ENCODE measurements at places on chromosomes 7 and 10.
A peak's percentile ranks its signal among the peaks of the same experiment; 100 is the strongest.

GRCh38 chr7:95238252-95238943, 85.9 kb downstream of the PON1 start:
- DNase-seq = no peak

DNA sequence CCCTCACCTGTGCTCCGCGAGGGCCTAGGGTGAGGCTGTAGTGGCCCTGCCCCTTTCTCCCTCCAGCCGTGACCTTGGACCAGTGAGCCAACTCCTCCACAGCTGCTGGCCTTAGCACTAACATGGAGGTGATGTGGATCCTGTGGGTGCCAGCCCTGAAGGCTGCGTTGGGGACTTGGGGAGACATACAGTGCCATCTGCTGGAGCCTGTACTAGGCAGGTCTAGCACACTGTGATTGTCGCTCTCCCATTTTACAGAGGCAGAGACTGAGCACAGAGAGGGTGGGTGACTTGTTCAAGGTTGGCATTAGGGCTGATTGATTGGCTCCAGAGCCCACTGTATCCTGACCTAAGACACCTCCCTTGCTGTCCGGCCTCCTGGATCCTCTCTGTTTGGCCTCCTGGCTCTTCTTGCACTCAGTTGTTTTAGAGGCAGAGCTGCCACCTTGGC, 37.6 kb downstream of the PRF1 start:
- DNase-seq = no peak

GRCh38 chr7:74424291-74424880, 29.3 kb upstream of the GTF2IRD1 start:
- DNase-seq = no peak

- peak; percentile 8 for DNase-seq
Measured at GRCh38 chr10:98349508-98349922, 65.5 kb downstream of the PYROXD2 start.

DNA sequence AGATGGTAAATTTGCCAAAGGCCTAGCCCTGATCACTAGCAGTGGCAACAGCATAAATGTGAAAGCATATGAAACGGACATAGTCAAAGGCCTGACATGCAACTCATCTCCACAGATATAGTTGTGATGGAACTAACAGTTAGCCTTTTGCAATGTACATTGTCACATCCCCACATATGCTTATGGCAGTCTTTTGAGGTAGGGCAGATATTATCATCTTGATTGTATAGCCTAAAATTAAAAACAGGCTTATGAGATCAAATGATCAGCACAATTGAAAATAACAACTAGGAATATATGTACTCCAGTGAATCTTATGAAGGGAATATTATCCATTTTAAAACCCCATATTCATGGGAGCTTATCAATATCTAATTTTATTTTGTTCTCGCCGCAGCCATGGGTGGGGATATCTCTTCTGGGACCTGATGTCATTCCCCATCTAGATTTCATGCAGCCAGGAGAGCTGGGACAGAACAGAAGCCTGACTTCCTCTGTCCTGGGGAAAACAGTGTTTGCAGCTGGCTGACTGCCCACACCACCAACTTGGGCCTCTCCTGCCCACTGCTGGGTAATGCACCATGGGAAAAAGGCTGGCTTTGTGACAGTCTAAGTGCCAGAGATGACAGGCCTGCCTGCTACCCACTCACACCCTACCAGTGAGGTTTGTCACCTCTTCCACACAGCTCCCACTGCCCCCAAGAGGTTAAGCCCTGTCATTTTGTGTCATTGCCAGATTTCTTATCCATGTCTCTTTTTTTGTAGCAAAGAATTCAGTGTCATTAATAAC, 180.2 kb upstream of the FZD1 start:
- peak; percentile 26 for DNase-seq

- DNase-seq = no peak
Measured at GRCh38 chr7:16398146-16399017, 23.0 kb downstream of the CRPPA start.

DNA sequence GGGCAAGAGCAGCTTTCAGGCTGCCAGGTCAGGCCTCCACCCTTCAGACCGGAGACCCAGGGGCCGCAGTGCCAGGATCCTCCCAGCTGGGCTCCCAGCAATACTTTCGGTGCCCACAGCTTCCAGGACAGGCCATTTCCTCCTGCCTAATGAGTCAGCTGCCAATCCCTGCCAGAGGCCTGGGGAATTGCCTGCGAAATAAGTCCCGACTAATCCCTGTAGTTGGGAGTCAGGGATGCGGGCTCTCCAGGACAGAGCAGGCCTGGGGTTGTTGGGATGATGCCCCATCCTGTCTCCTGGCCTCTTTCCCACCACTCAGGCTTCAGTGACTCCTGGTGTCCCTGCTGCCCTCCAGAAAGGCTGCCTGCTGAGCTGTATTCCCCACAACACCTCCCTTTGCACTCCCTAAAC, 143.5 kb upstream of the UNC5B start:
- peak; percentile 60 for DNase-seq

DNA sequence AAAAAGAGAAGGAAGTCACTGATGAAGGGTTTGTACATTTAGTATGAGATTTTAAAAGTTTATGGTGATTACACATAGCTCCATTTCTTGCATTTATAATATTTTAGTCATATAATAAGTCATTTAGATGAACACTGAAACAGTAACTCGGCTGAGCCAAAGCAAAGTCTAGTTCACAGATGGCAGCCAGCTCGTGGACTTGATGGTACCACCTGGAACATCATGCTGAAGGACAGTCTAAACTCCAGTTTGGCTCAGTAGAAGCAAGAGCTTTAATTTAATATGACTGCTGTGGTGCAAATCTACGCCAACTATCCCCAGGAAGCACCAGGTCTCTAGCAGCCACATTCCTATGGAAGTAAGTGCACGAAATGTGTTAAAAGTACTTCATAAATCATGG, 16.4 kb downstream of the SRI start:
- DNase-seq = no peak

GRCh38 chr7:87398446-87398845, 53.0 kb downstream of the CROT start:
- peak; percentile 94 for DNase-seq

GRCh38 chr7:72704894-72705293, 123.1 kb downstream of the TYW1B start:
- no peak for DNase-seq

- DNase-seq = peak; percentile 30
Measured at GRCh38 chr7:34675749-34676374, 17.8 kb downstream of the NPSR1 start.

DNA sequence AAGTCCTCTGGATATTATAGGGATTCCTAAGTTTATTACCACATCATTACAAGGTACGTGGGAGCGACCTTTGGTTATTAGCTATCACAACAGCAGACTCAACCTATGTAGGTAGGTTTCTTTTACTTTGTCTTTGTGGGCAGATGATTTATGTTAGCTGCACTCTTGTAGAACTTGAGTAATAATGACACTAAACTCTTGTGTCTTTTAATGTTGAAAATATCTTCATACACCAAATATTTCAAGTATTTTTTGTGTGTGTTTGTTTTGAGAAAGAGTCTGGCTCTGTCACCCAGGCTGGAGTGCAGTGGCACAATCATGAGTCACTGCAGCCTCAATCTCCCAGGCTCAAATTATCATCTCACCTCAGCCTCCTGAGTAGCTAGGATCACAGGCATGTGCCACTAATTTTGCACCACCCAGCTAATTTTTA, 19.2 kb upstream of the SUPV3L1 start:
- peak; percentile 54 for DNase-seq

DNA sequence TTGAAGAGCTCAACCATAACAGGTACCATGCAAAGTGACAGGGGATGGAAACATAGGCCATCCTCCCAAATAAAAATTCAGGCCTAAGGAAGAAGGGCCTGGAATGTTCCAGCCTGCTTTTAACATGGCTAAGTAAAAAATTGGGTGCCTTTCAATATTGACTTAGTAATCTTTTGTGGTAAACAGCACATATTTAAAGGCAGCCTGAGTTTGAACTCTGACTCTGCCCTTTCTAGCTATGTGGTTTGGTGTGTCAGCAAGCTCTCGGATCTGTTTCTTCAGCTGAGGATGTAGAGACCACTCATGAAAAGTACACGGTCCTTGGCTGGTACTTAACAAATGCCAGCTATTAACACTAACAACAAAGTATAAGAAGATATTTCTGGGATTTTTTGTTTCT, 191.8 kb upstream of the CDCA7L start:
- DNase-seq = no peak

GRCh38 chr10:6841761-6842160, 261.7 kb upstream of the PRKCQ start:
- no peak for DNase-seq

- no peak for DNase-seq
Measured at GRCh38 chr7:43076606-43077005, 35.8 kb upstream of the HECW1 start.

GRCh38 chr10:132546567-132547420, 9.2 kb downstream of the INPP5A start:
- peak; percentile 98 for DNase-seq

DNA sequence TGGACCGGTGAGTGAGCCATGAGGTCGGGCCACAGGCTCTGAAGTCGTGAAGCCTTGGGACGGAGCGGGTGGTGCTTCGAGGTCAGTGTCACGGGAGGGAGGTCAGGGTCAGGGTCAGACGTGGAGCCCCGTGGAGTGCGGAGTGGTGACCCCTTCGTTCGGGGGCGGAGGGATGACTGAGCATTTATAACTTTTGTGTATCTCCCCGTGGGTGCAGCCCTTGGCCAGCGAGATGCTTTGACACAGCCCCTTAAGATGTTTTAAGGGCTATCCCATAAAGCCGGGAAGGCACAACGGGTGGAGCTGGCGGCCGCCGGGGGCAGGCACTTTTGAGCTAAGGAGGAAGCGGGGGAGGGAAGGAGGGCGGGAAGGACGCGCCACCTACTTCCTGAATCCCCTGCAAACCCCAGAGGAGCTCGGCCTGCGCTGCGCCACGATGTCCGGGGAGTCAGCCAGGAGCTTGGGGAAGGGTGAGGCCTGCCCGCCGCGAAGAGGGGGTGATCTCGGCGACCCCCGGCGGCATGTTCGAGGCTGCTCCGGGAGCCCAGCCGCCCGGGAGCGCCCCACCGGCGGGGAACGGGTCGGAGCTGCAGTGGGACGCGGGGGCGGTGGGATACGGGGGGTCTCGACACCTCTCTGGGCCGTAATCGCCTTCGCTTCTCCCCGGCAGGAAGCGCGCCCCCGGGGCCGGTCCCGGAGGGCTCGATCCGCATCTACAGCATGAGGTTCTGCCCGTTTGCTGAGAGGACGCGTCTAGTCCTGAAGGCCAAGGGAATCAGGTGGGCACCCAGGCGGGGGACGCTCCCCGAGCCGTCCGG, at the start of gene GSTO1:
Gene GSTO1 (plus strand): TSS at position 400 of the 818 bp plus-strand sequence. CDS start 37 bp downstream, at position 437.
- peak; percentile 79 for DNase-seq

DNA sequence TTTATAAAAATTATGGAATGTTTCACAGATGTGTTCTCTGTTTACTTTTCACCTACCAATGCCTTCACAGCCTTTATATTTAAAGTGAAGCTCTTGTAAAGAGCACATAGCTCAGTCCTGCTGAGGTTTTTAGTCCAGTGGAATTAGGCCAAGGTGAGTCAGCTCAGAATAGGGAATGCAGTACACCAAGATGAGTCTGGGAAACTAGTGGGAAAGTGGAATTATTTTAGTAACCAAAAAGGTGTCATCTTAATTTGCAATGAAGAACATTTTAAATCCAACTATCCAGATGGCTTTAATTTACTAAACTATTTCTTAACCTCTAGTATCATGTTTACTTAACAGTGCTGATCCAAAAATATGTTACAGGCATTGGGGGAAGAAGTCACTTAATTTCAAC, 236.3 kb upstream of the CTBP2 start:
- no peak for DNase-seq

DNA sequence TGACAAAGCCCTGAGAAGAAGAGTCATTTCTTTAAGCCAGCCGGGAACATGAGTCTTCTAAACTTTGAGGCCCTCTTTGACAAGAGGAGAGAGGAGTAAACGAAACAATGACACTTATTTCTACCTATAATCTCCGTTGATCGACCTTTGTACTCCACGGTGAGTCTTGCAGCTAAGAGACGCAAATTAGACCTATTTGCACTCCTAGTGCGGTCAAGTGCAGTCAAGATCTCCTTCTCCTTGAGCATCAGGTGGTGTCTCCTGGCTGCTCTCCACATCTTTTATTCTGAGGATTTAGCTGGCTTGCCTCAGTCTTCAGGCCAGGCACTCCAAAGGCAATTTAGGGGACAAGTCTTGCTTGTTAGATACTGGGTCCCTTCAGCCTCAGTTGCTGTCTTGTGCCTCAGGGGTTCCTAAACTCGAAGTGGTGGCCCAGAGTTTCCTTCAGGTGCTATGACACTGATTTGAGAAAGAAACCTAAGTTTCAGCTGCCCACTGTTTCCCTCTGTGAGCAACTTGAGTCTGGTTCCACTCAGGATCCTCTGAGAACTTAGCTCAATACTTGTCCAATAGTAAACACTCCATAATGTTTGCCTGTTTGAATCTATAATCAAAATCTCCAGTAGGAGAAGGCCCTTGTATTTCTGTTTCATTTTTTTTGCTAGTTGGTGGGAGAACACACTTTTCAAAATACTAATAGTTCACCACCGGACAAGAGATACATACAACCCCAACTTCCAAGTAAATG, 312.9 kb downstream of the RNLS start:
- no peak for DNase-seq

DNA sequence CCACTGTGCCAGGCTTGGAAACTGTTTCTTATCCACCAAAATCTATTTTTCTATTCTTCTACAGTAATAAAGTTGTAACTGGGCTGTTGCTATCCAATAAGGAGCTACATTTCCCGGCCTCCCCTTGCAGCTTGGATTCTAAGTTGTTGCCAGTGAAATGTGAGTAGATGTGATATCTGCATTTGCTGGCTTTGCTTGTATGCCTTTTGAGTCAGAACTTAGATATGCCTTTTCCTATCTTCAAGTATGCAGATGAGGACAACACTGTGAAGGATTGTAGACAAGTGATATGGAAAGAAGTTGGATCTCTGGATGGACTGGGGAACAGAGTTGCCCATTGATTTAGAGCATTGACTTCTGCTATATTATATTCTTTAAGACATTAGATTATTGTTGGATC, 236.9 kb downstream of the REEP3 start:
- DNase-seq = no peak

DNA sequence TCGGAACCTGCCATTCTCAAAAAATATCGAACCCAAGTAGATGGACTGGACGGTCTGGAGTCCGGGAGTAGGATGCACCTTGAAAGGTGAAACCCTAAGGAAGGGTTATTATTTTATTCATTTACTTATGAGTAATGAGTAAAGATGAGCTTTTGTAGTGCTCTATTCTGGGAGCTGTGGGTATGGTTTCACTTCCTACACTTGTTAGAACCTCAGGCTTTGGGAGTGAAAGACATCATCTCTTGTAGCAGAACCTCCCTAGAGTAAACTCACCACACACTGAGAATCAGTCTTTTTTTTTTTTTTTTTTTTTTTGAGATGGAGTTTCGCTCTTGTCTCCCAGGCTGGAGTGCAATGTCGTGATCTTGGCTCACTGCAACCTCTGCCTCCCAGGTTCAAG, 389.4 kb upstream of the AUTS2 start:
- DNase-seq = no peak

DNA sequence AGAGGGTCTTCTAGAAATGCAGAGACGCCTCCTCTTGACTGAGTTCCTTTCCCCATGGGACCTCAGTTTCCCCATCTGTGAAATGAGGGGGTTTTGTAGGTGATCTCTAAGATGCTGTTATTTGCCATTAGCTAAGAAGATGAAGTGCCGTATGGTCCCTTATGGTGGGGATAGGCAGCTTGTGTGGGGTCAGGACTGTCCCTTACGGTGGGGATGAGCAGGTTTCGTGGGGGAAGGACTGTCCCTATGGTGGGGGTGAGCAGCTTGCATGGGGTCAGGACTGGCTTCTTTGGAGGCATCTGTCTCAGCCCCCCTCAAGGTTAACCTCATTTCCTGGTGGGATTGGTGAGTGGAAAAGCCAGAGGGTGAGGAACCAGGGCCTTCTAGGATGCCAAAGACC, 148.3 kb upstream of the GPR26 start:
- DNase-seq = no peak

- no peak for DNase-seq
Measured at GRCh38 chr7:127761196-127761595, 109.2 kb downstream of the SND1 start.
